Eye (tissue), 1 donor: ENCODE measurements at places on chromosomes 2 and 18.
A peak's percentile ranks its signal among the peaks of the same experiment; 100 is the strongest.

- DNase-seq, result no peak
Measured at GRCh38 chr18:6639305-6639704, 90.2 kb upstream of the ARHGAP28 start.

GRCh38 chr2:60834270-60834717, 47.1 kb upstream of the REL start:
- peak; percentile 6 for DNase-seq

DNA sequence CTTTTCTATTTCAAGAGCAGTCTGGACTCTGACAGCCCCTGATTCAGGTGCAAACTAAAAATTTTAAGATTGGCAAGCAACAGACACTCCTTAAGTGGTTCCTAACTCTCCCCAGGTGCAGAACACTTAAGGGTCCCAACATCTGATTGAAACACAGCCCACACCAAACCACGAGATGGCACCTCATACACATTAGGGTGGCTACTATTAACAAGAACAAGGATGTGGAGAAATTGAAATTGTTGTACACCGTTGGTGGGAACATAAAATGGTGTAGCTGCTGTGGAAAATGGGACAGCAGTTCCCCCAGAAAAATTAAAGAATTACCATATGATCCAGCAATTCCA, 82.3 kb downstream of the POLR1A start:
- DNase-seq, result no peak

GRCh38 chr2:224405841-224406370, 4.0 kb upstream of the FAM124B start:
- DNase-seq, result no peak
